ENCODE measurements at places on chromosomes 2 and 18.

DNA sequence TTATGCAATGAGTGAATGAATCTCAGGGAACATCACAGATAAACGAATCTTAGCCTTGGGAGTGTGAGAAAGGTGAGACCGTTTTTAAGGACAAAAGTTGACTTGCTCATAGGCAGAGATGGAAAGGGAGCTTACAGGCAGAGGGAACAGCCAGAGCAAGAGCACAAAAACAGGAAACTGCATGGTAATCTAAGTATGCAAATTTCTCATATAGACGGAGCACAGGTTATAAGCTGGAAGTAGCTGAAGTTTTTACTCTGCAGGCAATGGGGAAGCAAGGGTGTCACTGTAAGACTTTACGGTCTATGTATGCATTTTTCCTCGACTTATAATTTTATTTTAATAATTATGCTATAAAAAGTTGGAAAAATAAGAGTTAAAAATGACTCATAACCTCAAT is 44.8 kb upstream of the STRN start:
- no peak for DNase-seq

DNA sequence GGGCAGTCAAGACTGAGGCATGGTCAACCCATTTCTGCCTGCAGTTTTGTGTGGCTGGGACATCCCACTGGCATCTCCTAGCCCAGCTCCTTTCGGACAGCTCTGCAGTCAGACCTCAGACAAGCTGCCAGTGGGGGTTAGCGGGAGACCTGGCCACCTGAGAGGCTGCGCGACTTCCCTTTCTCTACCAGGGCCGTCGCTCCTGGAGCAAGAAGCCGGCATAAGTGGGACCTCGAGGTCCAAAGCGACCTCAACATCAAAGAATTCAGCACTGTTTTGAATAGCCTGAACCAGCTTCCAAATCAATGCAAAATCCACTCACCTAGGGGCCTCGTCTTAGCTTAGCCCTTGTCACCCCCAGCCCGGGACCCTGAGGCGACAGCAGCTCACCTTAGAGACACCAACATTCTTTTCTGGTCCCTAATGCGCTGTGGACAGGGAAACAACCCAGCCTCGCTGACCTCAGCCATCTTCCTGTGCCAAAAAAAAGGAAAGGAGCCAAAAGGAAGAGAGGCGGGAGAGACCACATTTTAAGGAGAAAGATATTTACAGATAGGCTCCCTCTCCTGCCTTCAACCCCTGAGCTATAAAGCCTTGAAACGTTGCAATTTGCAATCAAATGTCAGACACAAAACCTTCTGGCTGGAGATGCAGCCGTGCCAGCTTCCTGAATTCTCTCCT is 81.2 kb downstream of the GFPT1 start:
- no peak for DNase-seq

GRCh38 chr2:196160101-196160500 is 11.3 kb downstream of the STK17B start:
- DNase-seq = peak; percentile 78

- no peak for DNase-seq
Observed at GRCh38 chr2:64211276-64211921, 67.2 kb upstream of the PELI1 start.

- DNase-seq = no peak
Observed at GRCh38 chr2:219485201-219485580, 13.5 kb upstream of the GMPPA start.

- no peak for DNase-seq
Observed at GRCh38 chr2:190763901-190764514, 115.1 kb downstream of the NAB1 start.

GRCh38 chr18:26317398-26317797 is 91.2 kb downstream of the TAF4B start:
- no peak for DNase-seq

- no peak for DNase-seq
Observed at GRCh38 chr2:11687736-11688135, 17.7 kb upstream of the NTSR2 start.

- DNase-seq = no peak
Observed at GRCh38 chr2:130837811-130838565, 1.3 kb downstream of the ARHGEF4 start.

DNA sequence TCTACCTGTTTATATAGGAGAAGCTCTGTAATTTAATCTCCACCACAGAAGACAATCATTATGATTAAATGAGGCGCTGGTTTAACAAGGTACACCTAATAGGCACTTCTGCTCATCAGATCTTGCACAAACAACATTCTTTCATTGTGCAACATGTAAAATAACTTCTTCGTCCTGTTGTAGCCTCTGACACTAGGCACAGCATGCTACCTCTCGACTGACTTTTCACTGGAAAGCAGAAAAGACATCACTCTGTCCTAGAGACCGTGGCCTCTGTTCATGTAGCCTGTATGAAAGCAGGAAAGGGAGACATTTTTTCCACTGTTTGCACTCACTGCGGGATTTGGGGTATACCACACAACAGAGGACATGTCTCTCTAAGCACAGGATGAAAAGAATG is 316.5 kb downstream of the IRS1 start:
- DNase-seq = no peak

DNA sequence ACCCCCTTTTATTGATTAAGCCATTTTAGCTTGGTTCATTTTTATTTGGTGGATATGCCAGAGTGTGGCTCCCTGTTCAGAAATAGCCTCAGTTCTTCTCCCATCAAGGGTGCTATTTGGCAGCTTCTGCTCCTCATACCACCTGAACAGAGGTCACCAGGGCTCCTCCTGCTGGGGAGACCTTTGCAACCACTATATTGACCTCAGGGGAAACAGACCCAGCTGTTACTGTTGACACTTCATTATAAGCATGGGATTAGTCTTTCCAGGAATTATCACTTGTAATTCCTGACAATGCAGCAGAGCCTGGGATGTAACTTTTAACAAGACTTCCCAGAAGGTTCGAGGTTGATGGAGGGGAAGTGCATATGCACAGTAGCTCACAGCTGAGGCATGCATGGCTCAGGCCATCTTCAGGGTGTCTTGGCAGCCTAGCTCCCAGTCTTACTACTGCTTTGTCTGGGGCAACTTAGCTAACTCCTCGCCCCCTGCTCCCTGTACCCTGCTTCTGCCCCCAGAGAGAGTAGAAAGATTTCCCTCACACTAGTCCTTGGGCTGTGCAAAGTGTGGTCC is 239.4 kb upstream of the SPRED2 start:
- no peak for DNase-seq

DNA sequence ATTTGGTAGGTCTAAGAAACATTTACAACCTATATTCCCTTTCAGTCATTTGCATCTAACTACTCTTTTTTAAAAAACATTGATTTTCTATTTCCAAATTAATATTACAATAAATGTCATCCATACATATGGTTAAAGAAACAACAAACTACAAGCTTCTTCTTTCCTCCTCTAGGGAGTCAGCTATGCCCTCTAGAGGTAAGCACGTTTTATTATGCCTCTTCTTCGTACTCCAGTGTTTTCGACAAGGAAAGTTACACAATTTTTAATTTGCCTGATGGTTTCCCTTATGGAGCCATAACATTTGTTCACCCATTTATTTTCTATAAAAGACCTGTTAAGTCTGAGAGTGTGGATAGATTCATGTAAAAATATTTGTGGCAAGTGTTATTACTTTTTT is 183.4 kb upstream of the CDH7 start:
- peak; percentile 48 for DNase-seq

DNA sequence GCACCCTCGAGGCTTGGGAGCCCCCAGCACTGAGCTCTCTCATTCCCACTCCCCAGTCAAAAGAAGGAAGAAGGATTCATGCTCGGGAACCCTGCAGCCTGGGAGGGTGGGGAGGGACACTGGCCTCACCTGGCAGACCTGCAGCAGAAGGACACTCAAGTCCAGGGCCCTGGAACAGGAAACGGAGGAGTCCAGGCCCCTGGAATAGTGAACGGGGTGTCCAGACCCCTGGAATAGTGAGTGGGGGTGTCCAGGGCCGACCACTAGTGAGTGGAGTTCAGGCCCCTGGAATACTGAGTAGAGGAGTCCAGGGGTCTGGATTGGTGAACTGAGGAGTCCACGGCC is 292.5 kb downstream of the NDUFA10 start:
- DNase-seq = no peak

- peak; percentile 15 for DNase-seq
Observed at GRCh38 chr2:98912221-98912851, 23.7 kb downstream of the CRACDL start.

DNA sequence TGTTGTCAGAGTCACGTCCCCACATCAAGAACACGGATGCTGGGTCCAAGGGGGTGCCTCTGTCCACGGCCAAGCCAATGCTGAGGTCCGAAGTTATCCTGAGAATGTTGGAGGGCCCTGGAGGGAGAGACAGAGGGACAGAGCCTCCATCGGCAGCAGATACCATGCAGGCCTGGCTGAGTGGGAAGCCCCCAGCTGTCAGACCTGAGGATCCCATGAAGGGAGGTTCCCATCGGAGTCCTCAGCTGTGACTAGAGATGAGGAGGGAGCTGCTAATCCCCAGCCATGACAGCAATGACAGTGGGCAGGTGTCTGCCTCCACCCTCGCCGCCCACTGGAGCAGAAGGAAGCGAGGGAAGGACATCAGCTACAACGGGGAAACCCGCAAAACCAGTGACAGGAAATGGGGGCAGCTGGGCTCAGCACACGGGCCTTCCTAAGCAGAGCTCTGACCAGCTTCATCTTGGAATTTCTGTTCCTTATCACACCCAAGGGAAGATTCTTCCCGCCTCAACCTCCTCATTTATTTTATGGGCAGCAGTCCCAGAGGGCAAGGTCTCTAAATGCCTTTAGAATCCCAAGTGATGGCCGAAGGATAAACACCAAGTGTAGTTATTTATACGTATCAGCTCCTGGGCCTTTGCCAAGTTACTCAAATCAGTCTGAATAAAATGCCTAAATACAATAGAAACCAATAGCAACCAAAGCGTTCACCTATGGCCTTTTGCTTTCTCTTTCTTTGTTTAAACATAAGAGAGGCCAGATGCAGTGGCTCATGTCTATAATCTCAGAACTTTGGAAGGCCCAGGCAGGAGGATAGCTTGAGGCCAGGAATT is 32.2 kb downstream of the FAM178B start:
- no peak for DNase-seq

DNA sequence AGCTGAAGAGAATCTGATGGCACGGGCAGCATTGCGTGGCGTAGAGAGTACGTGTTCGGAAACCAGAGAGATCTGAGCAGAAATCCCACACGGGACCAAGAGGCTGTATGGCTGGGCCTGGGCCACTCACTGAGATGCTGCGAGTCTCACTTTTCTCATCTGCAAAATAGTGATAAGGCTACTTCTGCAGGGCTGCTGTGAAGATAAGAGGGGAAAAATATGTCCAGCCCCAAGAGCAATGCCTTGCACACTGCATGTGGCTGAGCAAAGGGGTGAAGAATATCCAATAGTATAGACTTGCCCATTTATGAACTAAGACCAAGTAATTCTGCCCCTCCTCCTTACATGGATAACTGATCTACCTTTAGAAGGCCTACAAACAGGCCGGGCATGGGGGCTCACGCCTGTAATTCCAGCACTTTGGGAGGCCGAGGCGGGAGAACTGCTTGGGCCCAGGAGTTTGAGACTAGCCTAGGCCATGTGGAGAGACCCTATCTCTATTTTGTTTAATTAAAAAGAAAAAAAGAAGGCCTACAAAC is 3.1 kb downstream of the FECH start:
- DNase-seq = no peak

DNA sequence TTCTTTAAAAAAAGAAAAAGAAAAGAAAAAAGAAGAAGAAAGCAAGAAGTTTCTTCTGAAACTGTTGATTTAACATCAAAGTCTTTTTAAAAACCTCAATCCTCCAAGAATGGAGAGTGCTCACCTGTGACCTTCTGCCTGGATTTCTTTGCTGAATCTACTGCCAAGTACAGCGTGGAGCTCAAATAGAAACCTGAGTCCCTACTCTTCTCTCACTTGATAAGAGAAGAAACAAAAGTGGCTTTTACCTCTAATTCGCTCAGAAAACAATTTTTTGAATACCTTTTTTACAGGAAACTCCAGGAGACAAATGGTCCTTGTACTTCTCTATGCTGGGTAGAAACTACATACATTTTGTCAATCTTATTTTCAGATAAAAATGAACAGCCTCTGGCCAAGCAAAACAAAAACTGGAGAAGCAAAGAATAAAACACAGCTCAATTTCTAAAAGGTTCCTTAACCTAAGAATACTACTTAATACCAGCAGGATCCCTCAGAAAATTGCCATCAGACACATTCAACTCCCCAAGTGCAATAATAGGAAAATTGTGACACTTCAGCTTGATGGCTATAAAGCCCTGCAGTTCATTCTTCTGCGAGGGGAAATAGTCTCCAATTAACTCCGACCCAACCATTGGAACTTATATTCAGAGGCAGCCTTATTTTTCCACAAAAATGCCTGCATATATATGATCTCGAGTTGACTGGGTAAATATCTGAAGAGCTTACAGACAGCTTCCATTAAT is 85.8 kb downstream of the GRB14 start:
- DNase-seq = no peak

- DNase-seq = no peak
Observed at GRCh38 chr2:111910609-111911277, 12.3 kb downstream of the MERTK start.

DNA sequence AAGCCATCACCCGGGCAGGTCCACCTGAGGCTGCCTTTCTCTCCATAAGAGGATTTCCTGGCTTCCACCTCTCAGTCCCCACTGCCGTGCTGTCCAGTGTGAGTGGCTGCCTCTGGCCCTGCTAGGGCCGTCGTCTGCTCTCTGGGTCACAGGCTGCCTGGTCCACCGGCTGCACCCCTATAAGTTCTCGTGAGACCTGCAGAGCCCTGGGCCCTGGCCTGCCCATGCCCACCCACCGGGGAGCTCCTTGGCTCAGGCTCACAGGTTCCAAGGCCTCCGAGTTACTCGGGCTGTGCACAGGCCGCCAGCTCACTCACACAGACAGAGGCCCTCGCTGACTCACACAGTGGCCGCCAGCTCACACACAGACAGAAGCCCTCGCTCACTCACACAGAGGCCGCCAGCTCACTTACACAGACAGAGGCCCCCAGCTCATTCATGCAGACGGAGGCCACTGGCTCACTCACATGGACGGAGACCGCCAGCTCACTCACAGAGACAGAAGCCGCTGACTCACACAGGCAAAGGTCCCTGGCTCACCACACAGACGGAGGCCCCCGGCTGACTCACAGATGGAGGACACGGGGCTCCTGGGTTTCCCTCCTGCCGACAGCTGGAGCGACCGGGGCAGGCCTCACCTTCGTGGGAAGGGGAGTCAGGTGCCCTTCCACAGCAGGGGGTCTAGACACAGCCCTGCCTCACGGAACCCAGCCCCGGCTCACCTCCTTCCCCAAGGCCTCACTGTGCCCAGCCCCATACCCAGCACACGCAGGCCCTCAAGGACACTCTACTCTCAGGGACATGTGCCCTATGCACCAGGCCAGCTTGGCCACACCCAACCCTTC is 334.1 kb upstream of the MYT1L start:
- no peak for DNase-seq

- no peak for DNase-seq
Observed at GRCh38 chr18:29726646-29727045, 1315.9 kb downstream of the DSC3 start.

- no peak for DNase-seq
Observed at GRCh38 chr2:20288642-20289340, 61.9 kb downstream of the PUM2 start.

GRCh38 chr2:38523728-38524437 is 78.8 kb downstream of the HNRNPLL start:
- DNase-seq = no peak

GRCh38 chr18:59056706-59057492 is 82.8 kb upstream of the SEC11C start:
- peak; percentile 67 for DNase-seq

Data from pons (tissue), 1 donor.